ENCODE measurements at places on chromosomes 11 and 22. TPM values are rescaled to one million over a fixed set of nuclear protein-coding genes. Genes with fewer than 3 reads are reported as not detected.

- no peak for DNase-seq
Observed at GRCh38 chr11:33959855-33960400, 68.1 kb upstream of the LMO2 start.

- no peak for DNase-seq
Observed at GRCh38 chr11:19422276-19422675, 181.5 kb upstream of the E2F8 start.

Gene BIRC3
- total RNA-seq = 14.5 TPM

Gene APOA4
- total RNA-seq = not detected

Data from activated CD8-positive, alpha-beta T cell treated with anti-CD3 and anti-CD28 coated beads, Interleukin-2, amount 10 ng/mL, durations not matched to agents 7 days and 5 days (primary cell).